ENCODE measurements at places on chromosomes 4 and X.

- peak; percentile 18 for DNase-seq
Observed at GRCh38 chr4:142567199-142567598, 278.9 kb downstream of the INPP4B start.

- peak; percentile 79 for DNase-seq
Observed at GRCh38 chr4:3346146-3346545, 53.3 kb downstream of the RGS12 start.

DNA sequence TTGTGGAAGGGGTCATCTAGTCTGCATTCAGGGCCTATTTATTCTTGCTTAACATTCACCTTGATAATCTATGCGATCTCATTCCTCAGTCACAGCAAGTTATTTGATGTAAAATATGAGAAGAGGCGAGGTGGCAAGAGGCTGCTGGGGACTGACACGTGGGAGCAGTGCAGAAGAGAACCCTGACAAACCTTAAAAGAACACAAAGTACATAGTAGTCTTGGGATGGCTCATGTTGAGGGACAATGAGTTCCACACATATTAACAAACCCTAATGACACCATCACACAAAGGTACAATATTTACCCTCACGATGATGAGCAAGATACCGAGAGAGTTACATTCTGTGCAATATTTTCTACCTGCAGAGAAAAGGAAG, 57.5 kb downstream of the MAML3 start:
- no peak for DNase-seq

GRCh38 chr4:148893095-148893494, 450.9 kb upstream of the NR3C2 start:
- no peak for DNase-seq

DNA sequence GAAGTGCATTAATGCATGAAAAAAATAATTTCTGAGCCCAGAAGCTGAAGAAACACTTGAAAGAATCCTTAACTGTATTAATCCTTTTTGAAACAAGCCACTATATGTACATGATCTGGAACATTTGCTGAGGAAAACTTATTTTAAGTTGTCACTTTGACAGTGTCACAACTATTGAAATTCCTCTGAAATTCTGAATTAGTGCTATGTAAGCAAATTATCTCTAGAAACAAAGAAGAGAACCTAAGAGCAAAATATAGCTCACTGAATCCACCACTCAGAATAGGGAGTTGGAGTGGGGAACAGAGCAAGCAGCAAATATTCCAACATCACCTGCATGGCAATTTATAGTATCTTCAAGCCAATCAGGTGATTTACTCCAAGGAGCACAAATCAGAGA, 34.6 kb upstream of the FAM47C start:
- no peak for DNase-seq

- no peak for DNase-seq
Observed at GRCh38 chr4:61933527-61933926, 733.4 kb downstream of the ADGRL3 start.

DNA sequence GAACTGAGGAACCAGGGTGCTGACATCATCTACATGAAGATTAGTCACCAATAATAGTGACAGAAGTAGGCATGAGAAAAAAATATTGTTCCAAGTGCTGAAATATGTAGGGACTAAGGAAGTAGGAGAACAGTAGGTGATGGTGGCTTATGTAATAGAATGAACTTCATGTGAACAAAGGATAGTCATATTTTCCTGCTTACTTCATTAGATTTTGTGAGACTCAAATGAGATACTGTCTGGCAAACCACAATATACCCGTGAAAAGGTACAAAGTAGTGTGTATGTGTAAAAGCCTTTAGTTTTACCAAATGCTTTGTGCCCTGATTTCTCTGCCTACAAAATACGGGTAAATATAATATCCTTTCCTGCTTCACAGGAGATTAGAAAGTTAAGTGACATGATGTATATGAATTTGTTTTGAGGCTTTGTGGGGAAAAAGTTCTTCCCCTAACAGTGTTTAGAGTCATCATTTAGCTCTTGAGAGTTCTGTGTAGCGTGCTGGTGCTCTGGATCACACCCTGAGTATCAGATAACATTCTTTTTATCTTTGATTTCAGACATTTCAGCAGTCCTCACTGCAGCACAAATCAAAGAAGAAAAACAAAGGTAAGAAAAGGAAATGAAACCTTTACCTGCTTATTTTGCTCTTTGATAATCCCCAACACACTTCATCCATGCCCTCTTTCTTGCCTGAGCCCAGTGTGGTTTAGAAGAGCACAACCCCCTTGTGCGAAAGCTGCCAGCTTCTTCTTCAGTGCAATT, 67.9 kb downstream of the KLHL34 start:
- DNase-seq = no peak

DNA sequence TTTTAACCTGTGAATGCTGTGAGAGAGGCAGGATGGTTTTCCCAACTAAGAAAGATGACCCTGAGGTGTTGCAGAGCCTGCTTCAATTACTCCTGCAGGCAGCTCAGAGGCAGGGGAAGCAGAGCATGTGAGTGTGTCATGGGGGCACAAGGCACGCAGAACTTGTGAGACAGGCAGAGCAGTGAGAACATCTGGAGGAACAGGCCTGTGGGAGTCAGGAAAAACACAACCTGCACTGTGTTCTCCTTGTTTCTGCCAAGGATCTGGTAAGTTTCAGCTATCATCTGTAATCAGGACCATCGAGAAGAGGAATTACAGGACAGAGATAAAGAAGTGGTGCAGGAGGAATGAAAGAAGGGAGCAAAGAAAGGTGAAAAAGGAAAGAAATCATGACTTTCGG, 741.8 kb upstream of the INTU start:
- DNase-seq = no peak

DNA sequence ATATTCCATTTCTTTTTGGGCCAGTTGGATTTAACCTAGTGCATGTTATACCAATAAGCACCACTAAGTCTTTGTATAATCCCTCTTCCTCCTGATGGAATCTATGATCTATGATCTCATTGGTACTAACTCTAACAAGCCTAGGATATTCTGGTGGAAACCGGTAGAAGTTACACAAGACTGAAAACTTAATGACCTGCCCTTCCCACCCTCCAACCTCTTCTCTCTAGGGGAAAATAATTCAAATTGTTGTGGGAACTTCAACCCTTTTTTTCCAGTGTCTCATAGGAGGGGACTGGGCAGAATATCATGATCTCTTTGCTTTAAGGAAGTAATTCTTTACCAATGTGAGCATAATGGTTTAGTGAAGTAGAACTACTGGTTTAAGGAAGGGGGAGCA, 289.5 kb upstream of the BOD1L1 start:
- DNase-seq = no peak

- DNase-seq = no peak
Observed at GRCh38 chrX:2410279-2411020, 90.3 kb downstream of the DHRSX start.

- no peak for DNase-seq
Observed at GRCh38 chr4:2289311-2289954, 27.5 kb upstream of the MXD4 start.

- no peak for DNase-seq
Observed at GRCh38 chrX:106897259-106897658, 5.9 kb downstream of the RIPPLY1 start.

DNA sequence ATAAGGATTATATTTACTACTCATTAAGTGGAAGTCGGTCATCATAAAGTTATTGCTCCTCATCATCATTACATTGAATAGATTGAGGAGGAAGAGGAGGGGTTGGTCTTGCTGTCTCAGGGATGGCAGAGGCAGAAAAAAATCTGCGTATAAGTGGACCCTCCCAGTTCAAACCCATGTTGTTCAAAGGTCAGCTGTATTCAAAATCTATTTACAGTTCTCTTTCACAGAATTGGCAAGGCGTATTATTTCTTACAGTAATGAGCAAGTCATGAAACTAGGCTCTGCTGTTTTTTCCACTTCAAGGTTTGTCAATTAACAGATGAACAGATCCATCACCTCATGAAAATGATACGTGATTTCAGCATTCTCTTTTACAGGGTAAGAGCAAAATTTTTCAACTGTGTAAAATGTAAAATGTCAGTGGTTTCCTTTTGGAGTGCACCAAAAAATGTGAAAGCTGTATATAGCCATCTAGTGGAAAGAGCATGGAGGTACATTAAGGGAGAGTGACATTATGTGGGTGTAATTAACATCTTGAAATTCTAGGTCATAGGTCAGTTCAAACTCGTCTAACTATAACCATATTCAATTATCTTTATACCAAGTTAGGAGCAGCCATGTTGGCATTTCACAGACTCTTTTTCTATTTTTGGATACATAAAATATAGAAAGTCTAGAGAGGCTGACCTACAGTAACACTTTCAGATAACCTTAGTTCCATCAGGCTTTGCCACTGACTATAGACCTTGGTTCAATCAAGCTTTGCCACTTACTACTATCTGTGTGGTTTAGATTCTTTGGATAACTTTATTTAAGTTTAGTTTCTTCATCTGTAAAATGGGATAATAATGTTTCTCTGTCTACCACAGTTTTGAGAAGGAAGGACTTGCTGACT, 30.1 kb downstream of the NEIL3 start:
- no peak for DNase-seq

DNA sequence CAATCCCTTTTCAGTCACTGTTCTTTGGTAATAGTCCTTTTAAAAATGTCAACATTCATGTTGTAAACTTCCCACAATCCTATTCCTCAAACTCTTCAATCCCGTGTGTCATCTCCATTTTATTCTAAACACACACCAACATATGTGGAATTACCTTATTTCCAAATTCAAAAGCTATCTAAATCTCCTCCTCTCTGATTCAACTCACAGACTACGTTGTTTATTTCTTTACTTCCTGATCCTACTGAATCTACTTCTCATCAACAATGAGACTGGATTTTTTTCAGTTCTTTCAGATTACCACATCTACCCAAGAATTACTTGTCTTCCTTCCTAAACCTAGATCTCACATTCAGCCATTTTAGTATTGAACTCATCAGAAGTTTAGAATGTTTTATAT, 188.2 kb downstream of the GABRB1 start:
- no peak for DNase-seq

DNA sequence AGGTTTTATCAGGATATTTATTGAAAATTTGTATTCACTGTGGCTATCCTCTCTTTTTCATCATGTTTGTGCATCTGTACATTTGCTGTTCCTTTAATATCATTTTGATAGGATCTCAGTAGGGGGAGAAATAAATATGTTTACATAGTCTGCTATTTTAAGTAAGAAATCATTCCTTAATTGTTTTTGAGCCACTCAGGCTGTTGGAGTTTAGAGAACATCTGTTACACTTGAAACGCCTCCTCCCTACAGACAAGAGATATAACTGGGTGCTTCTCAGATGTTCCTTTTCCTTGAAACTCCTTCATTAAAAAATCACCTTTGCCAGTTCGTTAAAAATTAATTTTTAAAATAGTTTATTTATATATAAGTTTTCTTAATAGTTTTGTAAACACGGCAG, 59.4 kb downstream of the QRFPR start:
- no peak for DNase-seq

- DNase-seq = no peak
Observed at GRCh38 chrX:72365126-72365525, 59.4 kb upstream of the CITED1 start.

DNA sequence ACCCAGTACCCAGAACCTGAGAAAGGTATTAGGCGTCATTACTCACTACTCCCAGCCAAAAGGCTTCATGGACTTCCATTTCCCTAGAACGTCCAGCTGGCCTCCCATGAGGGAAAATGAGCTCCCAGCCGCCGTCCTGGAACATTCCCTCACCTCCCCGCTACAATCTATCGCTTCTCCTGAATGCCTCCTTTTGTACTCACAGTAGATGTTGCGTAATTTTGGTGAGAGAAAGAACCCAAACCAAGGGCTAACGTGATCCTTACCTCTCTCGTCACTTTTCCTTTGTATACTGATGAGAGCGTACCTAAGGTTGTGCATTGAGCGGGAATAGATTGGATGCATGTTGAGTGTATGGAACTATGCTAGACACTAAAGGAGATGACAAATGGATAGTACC, 161.9 kb downstream of the TENM3 start:
- no peak for DNase-seq
